ENCODE measurements at places on chromosomes 7 and 10.

DNA sequence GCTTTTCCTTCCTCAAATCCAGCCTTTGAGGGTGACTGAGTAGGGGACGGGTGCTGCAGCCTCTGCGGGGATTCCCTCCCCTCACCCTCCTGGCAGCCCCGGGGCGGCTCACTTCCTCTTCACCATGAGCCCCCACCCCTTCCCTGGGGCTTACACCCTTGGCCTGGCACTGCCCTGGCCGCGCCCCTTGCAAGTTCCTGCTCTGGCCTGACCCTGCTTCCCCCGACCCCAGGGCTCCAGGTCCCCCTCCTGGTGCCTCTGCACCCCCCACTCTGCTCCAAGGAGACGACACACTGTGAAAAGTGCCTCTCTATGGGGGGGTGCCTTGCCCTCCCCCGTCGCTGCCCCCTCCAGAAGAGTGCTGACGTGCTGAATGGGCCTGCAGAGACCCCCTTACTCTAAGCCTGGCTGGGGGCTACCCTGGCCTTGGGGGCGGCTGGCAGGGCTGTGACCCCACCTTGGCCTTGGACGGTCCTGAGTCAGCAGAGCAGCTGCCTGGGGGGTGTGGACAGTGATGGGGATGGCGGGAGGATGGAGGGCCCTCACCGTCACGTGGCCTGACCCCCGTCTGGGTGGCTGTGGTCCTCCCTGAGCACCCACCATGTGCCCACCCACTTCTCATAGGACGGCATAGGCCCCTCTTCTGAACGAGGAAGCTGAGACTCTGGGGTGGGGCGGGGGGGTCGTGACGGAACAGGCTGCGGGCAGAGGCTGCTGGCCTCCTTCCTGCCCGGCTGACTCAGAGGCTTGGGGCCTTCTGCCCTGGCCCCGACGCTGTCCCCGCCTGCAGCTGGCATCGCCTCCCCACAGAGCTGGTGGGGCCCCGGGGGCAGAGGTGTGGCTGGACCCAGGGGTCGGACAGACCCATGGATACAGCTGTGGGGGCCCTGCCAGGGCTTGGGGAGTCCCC is 9.8 kb downstream of the LFNG start:
- DNase-seq = peak; percentile 62

DNA sequence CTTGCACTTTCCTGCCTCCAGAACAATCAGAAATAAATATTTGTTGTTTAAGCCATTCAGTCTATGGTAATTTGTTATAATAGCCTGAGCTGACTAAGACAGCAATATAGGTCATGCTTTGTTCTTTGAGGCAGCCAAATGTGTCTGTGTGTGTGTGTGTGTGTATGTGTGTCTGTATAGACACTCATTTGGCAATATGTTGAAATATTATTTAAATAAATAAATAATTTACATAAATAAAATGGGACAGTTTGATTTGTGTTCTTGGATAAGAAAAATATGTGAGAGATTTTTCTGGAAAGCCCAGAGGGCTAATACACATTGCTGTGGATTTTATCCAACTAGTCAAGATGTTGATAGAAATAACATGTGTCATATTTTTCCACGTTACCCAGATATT is 140.2 kb downstream of the PTN start:
- no peak for DNase-seq

- DNase-seq = peak; percentile 78
Measured at GRCh38 chr10:33008499-33009243, 50.6 kb upstream of the ITGB1 start.

GRCh38 chr7:30463405-30464145 is 15.0 kb downstream of the NOD1 start:
- no peak for DNase-seq

DNA sequence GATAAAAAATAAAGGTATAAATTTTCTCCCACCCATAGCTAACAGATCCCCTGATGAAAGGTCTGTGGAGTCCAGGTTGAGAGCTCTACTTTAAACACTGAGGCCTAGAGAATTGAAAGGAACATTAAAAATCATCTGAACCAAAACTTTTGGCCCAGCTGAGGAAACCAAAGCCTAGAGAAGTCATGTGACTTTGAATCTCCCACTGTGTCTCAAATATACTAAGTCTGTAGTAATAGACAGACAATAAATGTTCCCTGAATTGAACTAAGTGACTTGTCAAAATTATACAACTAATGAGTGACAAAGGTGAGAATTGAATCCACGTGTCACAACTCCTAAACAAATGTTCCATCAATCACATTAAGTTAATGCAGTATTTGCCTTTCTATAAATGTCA is 5.7 kb downstream of the GBX1 start:
- no peak for DNase-seq

DNA sequence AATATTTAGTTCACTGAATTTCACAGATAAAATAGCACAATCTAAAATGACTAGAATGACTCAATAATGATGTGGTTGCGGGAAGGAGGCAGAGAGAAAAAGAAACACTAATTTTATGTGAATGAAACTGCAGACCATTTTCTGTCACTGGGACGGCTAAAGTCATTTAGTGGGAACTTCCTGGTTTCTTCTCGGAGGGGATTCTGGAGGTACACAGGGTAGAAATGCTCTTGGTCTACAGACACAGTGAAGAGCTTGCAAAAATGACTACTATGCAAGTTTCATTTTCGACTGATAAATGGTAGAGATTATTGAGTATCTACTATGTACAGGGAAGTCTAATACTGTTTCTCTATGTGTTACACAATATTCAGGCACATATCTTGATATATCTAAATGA is 63.5 kb upstream of the LRRN3 start:
- no peak for DNase-seq

- DNase-seq = no peak
Measured at GRCh38 chr10:21980691-21981090, 22.8 kb downstream of the DNAJC1 start.

DNA sequence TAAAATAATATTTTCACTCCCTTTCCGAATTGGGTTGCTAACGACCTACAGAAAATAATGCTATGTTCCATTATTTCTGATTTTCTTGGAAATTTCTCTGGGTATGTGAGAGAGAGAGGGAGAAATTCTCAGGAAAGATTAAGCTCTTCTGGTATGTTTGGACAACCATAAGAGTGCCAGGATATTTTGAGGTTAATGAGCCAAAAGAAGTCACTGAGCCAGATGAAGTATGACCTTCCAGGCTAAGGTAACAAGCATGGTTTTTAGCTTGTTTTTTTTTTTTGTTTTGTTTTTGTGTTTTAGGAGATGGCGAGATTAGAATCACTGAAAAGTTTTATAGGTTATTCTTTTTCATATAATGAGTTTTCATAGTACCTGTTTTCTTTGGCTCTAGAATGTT is 171.0 kb upstream of the FOXP2 start:
- DNase-seq = no peak

DNA sequence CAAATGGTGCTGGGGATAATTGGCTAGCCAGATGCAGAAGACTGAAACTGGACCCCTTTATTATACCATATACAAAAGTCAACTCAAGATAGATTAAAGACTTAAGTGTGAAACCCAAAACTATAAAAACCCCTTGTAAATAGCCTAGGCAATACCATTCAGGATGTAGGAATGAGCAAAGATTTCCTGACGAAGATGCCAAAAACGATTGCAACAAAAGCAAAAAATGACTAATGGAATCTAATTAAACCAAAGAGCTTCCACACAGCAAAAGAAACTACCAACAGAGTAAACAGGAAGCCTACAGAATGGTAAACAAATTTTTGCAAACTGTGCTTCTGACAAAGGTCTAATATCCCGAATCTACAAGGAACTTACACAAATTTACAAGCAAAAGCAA is 30.9 kb upstream of the PLXDC2 start:
- no peak for DNase-seq
